Ovary (tissue), 10 donors: ENCODE measurements at places on chromosomes 1 and 21. TPM values are rescaled to one million over a fixed set of nuclear protein-coding genes. Genes with fewer than 3 reads are reported as not detected.
A peak's percentile ranks its signal among the peaks of the same experiment; 100 is the strongest.

- H3K4me1 ChIP-seq = no peaks in the 10 kb centered on the region
- DNase-seq = no peak
- no peak overlapping the region for H3K4me3 ChIP-seq
- H3K27me3 ChIP-seq = no peaks in the 10 kb centered on the region
These were observed 48.9 kb downstream of the GORAB start for GRCh38 chr1:170580636-170581440.

Gene FCMR
- total RNA-seq = 2.4 TPM

DNA sequence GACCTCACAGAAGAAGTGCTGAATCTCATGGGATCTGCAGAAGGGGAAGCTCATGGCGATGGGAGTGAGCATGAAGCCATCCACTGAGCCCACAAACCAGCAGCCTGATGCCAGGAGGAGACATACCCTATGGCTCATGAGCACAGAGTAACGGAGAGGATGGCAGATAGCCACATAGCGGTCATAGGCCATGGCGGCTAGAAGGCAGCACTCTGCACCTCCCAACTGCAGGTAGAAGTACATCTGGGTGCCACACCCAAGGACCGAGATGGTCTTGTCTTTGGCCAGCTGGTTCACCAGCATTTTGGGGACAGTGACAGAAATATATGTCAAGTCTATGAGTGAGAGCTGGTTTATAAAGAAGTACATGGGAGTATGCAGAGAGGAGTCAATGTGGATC, 4.3 kb downstream of the OR2T10 start:
- H3K36me3 ChIP-seq = no peaks in the 10 kb centered on the region
- H3K4me1 ChIP-seq = no peaks in the 10 kb centered on the region
- H3K4me3 ChIP-seq = no peak overlapping the region

GRCh38 chr1:243848858-243849420, 1.1 kb downstream of the AKT3 start:
- peak; percentile 79 for DNase-seq
- no peaks in the 10 kb centered on the region for H3K36me3 ChIP-seq
- H3K27ac ChIP-seq = peak overlapping the region; percentile 100

GRCh38 chr1:84582802-84583587, 8.8 kb upstream of the CTBS start:
- no peak overlapping the region for H3K4me3 ChIP-seq
- H3K4me1 ChIP-seq = no peaks in the 10 kb centered on the region
- DNase-seq = no peak
- no peak overlapping the region for H3K27ac ChIP-seq
- no peaks in the 10 kb centered on the region for H3K36me3 ChIP-seq

Gene IGSF9
- total RNA-seq = 14.0 TPM

Gene NBPF4
- total RNA-seq = not detected

Gene DDR2
- 91.7 TPM for total RNA-seq

DNA sequence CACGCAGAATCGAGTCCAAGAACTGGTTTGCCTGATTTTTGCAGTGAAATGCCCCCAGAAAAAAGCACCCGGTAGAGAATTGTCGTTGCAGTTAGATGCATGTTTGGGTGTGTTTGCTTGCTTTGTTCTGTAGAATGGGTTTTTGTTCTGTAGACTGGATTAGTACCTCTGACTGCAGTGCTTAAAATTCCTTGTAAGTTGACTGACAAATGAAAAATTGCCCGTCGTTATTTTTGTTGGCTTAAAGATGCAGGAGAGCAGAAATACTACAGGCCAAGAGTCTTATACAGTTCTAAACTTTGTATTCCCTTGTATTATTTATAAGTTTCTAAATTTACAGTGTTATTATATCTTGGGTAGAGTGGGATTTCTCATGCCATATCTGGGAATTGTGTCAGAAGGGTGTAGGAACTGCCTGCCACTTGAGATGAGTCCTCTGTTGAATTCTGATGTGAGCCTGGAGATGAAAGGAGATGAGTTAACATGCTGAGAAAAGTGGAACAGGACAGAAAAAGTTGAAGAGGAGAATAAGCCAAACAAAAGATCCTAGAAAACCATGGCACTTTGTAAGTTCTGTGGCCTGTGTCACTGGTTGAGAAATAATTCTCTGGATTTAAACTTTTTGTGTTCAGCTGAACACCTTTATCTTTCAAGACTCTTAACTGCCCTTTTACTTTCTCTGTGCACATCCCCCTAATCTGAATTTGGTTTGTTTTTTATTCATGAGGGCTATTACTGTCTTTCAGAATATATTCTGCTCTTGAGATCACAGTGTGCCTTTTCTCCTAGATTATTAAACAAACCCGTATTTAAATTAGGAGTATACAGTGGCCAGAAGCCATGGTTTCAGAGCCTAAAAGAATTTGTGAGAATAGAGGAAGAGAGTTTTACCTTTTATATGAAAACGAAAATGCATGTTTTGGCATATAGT, 1.4 kb downstream of the DESI2 start:
- H3K4me3 ChIP-seq = peak overlapping the region; percentile 82
- H3K4me1 ChIP-seq = peaks cover 2% of the 10 kb centered on the region
- no peak overlapping the region for H3K27ac ChIP-seq
- DNase-seq = no peak
- H3K36me3 ChIP-seq = no peaks in the 10 kb centered on the region
